ENCODE measurements at places on chromosomes 3 and 15. TPM values are rescaled to one million over a fixed set of nuclear protein-coding genes. Genes with fewer than 3 reads are reported as not detected.

The BNC1 gene
- total RNA-seq, result 5.2 TPM

DNA sequence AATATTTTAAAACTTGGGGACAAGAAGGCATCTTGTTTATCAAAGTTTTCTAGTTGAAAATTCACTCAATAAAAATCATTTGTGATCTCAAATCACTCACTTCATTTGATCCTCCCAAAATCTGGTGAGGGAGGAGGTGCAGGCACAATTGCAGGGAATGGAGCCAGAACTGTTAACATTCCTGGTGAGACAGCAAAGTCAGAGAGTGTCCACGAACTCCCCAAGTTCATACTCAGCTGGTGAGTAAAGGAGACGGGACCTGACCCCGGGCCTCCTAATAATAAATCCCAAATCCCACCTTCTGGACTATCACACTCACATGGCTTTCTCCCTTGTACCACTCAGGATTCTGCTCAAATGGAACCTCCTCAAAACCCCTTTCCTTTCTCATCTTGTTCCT is 252.3 kb upstream of the LRTM1 start:
- no peak for DNase-seq

The LRRC34 gene
- 4.3 TPM for total RNA-seq

DNA sequence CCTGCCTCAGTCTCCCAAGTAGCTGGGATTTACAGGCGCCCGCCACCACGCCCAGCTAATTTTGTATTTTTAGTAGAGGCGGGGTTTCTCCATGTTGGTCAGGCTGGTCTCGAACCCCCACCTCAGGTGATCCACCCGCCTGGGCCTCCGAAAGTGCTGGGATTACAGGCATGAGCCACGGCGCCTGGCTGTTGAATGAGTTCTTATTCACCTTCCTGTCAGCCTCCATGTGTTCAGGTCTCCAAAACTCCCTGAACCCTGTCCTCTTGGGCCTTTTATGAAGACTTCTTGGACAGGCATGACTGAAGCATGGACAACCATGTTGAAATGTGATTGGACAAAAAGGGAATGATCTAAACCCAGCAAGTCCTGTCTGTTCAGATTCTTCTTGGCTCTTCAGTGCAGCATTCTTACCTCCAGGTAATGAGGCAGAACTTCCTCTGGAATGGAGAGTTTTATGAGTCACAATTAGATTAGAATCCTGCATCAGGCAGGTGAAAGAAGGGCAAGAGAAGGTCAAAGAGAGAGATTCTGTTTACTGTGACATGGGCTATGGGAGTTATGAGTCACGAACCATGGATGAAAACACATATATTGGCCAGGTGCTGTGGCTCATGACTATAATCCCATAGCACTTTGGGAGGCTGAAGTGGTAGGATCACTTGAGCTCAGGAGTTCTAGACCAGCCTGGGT is 23.1 kb upstream of the EIF4A2 start:
- DNase-seq, result no peak

GRCh38 chr15:101697488-101697887 is 26.8 kb downstream of the TARS3 start:
- no peak for DNase-seq

DNA sequence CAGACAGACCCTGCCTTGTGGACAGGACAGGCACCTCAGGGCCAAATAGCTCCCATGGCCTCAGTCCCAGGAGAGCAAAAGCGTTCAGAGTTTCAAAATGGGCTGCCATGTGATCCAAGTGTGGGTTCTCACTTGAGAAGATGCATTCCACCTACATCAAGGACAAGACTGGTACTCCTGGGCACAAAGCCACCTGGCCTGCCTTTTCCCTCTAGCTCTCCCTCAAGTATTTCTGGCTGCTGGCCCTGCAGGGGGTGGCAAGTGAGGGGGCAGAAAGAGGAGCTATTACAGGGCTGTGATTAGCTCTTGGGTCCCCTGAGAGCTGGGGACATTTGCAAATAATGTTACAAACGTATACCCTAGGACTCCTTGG is 6.5 kb upstream of the COL7A1 start:
- no peak for DNase-seq

GRCh38 chr3:169071003-169071402 is 592.5 kb downstream of the MECOM start:
- DNase-seq, result no peak

DNA sequence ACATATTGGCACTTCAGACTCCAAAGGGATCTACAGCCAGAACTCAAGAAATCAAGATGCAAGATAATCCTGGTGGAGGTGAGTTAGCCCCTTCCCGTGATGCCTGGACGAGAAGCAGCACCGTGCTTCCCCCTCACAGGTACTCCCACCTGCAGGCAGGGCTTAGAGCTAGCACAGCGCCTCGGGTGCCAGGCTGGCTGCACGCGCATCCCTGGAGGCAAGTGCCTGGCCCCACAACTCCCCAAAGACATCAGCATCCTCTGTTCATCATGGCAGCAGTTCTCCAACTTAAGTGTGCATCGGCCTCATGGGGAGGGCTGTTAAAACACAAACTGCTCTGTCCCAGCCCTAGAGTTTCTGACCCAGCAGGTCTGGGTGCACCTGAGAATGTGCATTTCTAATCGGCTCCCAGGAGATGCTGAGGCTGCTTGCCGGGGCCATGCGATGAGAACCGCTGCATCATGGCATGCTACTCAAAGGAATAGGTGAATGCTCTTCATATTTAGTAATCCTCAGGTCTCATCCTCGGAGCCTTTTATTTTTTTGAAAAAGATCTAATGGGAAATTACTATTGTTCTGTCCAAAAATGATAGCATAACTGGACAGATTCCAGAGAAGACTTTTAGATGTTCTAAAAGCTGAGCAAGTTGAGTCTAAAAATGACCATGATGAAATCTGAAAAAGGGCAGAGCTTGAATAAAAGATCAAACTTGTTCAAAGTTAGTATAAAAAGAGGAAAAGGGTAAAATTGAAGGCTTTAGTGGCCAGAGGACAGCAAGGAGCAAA is 244.2 kb downstream of the ADAMTS17 start:
- no peak for DNase-seq

DNA sequence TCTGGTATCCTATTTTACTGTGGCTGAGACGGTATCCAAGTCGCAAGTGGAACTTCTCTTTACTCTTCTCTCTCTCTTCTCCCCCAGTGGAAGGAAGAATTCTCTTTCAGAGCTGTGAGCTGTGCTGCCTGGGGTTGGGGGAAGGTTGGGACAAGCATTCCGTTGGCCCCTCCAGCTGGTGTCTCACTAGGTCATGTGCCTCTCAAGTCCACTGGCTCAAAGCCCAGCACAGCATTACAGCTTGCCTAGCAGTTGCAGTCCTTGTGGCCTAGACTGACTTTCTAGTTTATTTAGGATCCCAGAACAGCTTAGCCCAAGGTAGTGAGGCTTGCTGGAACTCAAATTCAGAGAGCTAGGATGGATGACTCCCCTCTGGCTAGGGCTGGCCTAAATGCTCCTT is 76.1 kb upstream of the SPATA16 start:
- DNase-seq, result no peak

DNA sequence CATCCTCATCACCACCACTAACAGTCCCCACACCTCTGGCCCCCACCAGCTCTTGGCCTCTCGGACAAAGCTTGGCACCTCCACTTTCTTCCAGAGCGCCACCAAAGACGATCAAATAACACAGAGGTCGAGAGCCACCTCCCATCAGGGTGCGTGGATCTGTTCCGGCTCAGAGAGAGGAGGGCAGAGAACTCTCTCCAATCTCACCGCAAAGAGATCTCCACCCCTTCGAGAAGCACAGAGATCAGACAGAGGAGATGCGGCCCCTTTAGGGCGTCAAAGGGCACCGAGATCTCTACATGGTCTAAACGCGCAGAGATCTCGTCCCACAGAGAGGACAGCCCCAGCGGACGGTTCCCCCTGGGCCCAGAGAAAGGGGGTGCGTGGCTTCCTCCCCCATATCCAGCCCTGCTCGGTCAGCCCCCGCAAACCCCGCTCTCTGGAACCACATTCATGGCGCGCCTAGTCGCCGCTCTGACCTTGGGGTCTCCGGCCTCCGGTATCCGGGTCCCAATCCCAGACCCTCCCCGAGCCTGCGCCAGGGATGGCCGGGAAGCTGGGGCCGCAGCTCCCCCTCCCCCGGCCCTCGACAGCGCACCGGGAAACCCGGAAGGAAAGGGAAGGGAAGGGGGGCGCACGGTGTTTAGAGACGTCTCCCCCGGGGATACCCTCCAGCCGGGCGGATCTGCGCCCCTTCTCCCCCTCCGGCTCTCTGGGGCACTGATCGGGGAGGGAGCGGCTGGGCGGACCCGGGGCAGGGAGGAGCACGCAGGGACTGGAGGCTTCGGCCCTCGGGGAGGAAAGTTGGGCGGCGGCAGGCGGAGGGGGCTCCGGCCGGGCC is 608 bp downstream of the SCN5A start:
- DNase-seq, result no peak

DNA sequence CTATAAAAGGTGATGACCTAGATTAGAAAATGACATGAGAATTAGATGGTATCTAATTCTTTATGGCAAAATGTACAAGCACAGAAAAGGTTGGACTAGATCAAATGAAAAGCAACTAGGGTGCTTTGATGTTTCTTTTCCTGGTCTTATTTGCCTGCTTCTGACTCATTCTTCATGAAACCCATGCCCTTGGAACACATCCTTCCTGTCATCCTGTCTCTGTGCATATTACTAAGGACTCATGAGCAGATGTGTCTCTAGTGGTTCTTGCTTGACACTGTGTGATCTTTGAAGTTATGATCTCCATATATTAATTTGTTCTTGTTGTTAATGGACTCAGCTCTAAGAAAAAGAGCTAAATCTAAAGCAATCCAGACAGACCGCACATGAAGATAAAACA is 314.0 kb downstream of the ERC2 start:
- peak; percentile 10 for DNase-seq

DNA sequence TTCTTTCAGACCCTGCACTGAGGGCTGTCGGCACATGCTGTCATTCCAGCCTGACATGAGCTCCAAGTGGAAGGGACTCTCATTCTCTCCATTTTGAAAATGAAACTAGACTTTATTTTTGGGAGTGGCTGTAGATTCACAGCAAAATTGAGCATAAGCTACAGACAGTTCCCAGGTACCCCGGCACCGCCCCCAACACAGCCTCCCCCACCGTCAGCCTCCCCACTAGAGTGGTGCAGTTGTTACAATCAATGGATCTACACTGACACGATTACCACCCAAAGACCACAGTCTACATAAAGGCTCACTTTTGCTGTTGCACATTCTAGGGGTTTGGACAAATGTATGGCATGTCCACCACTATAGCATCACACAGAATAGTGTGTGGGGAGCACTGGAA is 29.5 kb upstream of the FGD5 start:
- no peak for DNase-seq

DNA sequence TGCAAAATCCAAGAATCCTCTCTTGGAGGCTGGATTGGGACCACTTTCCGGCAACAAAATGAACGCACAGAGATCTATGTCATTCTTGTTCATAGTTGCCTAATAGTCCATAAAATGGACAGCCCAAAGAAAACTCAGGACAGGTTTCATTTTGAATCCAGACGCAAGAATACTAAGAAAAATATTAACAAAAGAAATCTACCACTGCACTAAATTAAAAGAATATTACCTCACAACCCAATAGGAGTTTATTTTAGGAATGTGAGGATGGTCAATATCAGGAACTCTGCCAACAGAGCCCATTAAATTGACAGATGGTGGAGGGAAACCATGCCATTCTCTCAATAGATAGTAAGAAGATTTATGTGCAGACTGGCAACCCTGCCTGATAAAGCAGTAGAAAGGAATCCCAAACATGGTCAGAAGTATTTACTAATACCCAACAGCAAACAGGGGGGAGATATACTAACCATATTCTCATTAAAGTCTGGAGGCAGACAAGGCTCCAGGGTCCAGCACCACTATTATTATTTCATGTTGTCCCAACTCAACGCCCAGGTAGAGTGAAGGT is 127.6 kb downstream of the SMAD6 start:
- DNase-seq, result peak; percentile 53

The AGBL1 gene
- not detected for total RNA-seq

The SAMMSON gene
- total RNA-seq, result not detected

The GOLGA8F gene
- not detected for total RNA-seq

GRCh38 chr3:186342197-186342596 is 19.8 kb downstream of the DGKG start:
- DNase-seq, result no peak

- DNase-seq, result peak; percentile 57
Measured at GRCh38 chr3:99969136-99969535, 145.2 kb downstream of the FILIP1L start.

DNA sequence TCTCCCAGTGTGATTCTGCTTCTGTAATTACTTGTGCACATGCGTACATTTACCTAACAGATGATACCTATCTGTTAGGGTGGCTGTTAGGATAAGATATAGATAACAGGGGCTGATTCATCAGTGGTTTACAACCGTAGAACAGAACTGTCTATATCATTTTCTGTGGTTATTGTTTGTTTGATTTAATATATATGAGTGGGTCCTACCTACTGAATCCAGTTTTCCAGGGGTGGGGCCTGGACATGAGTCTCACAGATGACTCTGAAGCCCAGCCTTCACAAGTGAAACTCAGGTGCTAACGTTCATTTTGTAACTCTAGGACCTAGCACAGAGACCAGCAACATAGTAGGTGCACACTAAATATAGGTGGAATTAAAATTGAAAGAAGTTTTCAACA is 10.4 kb upstream of the ACAP2 start:
- no peak for DNase-seq

- DNase-seq, result no peak
Measured at GRCh38 chr15:58761010-58761388, 10.1 kb upstream of the MINDY2 start.

DNA sequence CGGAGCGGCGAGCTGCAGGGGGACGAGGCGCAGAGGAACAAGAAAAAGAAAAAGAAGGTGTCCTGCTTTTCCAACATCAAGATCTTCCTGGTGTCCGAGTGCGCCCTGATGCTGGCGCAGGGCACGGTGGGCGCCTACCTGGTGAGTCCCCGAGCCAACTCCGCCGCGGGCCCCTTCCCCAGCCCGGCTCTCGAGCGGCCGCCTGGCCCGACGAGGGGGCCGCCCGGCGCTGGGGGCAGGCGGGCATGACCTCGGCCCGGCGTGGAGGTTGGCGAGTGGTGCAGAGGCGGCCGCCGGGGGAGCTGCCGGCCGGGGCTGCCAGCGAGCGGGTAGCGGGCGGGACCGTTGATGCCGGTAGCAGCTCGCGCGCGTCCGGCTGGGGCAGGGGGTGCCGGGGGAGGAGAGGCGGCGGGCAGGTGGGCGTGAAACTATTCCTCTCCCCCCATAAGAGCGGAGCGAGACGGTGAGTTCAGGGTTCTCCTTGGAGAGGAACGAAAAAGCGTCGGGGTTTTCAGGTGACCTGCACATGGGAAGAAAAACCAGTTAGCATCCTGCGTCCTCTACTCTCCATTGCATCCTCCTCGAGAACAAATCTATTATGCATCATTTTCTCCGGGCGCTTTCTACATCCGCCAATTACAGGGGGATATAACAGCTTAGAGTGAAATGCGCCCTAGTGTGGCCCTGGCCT is 585 bp downstream of the SLCO3A1 start:
- peak; percentile 7 for DNase-seq

The OR5K2 gene
- total RNA-seq, result not detected

The VPS39 gene
- total RNA-seq, result 58.0 TPM

Measured in fibroblast of villous mesenchyme (primary cell).